ENCODE measurements at places on chromosomes 12 and 14. TPM values are rescaled to one million over a fixed set of nuclear protein-coding genes. Genes with fewer than 3 reads are reported as not detected.

BCL11B gene
- total RNA-seq = 0.67 TPM

SLC7A7 gene
- 25.5 TPM for total RNA-seq

KRT82 gene
- not detected for total RNA-seq

CCDC59 gene
- 39.0 TPM for total RNA-seq

GMFB gene
- total RNA-seq = 86.0 TPM

ERO1A gene
- total RNA-seq = 37.8 TPM

PRB2 gene
- total RNA-seq = not detected

ZFYVE1 gene
- total RNA-seq = 15.5 TPM

TRHDE gene
- 14.5 TPM for total RNA-seq

CCDC38 gene
- total RNA-seq = not detected

FZD10 gene
- 1.2 TPM for total RNA-seq

CINP gene
- 34.1 TPM for total RNA-seq

ACSS3 gene
- total RNA-seq = 36.2 TPM

C12orf56 gene
- not detected for total RNA-seq

DPF3 gene
- total RNA-seq = 0.64 TPM

CCND2 gene
- total RNA-seq = 93.0 TPM

CACNA1C gene
- total RNA-seq = 6.8 TPM

NELL2 gene
- total RNA-seq = 0.71 TPM

EFS gene
- total RNA-seq = 15.5 TPM

VRTN gene
- not detected for total RNA-seq

PROX2 gene
- not detected for total RNA-seq

ART4 gene
- 1.6 TPM for total RNA-seq

LRTM2 gene
- total RNA-seq = not detected

PAPLN gene
- 6.4 TPM for total RNA-seq

LMNTD1 gene
- not detected for total RNA-seq

UNG gene
- 46.3 TPM for total RNA-seq

NPFF gene
- total RNA-seq = not detected

GRIP1 gene
- 1.6 TPM for total RNA-seq

AICDA gene
- not detected for total RNA-seq

FAR2 gene
- total RNA-seq = 14.2 TPM
